ENCODE measurements at places on chromosomes 4 and X. TPM values are rescaled to one million over a fixed set of nuclear protein-coding genes. Genes with fewer than 3 reads are reported as not detected.

Gene UCP1
- not detected for total RNA-seq

Gene PRDM5
- 13.8 TPM for total RNA-seq

- no peak for DNase-seq
These were observed 2036.4 kb upstream of the AGA start for GRCh38 chr4:179478608-179479007.

- DNase-seq: no peak
These were observed 137.8 kb downstream of the FBXW7 start for GRCh38 chr4:152398060-152398459.

Measured in left lung (tissue), 14 donors.